Hematopoietic multipotent progenitor cell treated with erythropoietin and hydrocortisone succinate and interleukin-3 and kit ligand, for 17 days (in vitro differentiated cells): ENCODE measurements at places on chromosomes 5 and 9.

- DNase-seq, result no peak
Measured at GRCh38 chr5:114952876-114953275, 216.8 kb downstream of the TRIM36 start.

DNA sequence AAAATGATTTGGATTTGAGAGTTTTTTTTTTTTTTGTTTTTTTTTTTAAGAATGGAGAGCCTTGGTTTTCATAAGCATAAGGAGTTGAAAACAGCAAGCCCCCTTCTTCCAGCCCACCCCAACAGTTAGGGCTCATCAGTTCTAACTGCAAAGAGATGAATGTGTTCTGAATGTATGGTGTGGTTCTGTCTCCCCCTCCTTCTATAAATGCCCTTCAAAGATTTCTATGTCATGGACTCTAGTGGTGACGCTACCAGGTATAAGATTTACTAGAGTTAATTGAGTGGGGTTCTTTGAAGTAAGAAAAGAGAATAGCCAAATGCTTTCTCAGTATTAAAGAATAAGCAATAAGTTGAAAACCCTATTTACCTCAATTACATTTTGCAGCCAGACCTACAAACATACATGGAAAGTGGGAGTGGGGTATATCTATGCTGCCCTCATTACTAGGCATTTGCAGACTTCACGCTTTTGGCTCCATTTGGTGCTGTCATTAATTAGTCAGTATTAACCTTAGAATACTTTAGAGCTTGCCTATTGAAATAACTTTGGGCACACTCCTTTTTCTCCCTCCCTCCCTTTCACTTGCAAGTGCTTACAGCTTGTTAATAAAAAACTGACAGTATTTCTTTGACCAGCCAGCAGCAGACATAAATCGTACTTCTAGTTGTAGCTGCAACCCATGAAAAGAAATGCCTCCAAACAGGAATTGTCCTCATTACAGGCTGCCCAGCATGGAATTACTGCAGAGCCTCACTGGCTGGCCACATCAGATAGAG is 667.2 kb upstream of the ZNF608 start:
- DNase-seq, result no peak

DNA sequence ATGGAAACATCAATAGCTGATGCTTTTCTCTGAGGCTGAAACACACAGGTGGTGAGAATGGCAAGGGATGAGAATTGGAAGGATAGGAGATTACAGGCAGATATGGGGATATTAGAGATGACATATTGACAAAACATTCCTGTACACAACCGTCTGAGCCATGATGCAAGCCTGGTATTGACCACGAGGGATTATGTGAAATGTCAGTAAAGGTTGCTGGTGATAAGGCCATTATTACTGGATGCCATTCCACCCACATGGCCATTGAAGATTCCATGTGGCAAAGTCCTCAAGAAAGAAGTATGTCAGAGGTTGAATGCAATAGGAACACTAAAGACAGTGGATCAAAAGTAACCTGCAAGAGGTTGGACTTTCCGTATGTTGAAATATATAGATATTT is 15.7 kb downstream of the GRAMD2B start:
- no peak for DNase-seq

DNA sequence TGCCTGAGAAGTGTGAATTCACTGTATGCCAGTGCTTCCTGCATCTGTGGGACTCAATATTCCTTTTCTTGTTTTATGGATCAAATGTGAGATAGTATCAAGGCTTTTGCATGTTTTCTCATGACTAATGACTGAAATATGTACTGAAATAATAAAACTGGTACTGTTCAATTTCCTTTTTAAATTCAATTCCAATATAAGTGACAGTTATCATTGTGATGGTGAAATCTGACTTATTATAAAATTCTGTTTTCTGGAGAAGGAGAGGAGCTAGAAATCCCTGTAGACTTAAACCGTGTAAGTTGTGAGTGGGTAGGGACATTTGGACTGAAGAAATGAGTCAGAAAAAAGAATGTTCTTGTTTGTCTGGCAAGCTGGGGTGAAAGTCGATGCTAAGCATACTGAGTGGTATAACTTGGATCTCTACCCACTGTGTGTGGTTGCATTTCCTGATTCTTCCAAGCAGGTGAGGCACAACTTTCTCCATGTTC is 245.2 kb downstream of the EFNA5 start:
- no peak for DNase-seq

- DNase-seq, result no peak
Measured at GRCh38 chr5:17127743-17128231, 89.6 kb upstream of the BASP1 start.

DNA sequence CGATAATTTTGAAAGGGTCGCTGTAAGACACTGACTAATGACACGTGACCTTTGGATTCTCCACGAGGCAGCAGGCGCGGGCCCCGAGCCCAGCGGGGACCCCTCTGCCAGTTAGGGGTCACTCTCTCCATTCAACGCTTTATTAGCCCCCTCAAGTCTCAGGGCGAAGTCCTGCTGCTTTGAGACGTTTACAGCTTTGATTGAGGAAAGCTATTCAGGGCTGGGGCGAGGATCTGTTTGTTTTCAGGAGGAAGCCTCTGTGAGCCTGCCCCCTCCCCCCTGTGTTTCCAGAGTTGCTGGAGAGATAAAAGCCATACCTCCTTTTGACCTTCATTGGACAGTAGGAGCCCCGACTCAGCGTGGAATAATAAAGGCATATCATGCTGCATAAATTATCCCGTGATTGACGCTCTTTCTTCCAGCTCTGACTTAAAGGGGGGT is 31.4 kb upstream of the MSX2 start:
- no peak for DNase-seq

DNA sequence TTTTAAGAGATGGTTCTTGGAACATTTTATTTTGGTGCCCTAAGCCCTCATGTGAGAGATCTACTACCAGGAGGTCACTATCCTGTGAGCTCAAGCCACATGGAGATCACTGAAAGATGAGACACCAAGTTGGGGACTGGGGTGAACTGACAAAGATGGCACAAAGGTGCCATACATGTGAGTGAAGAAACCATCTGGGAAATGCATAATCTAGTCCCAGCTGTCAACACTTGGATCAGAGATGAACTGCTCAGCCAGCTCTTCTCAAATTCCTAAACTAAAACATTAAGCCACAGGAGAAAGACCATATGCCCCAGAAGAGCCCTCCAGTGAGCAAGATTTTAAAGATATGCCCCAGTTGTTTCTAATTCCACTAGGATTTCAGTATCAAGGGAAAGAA is 22.2 kb upstream of the MYOT start:
- no peak for DNase-seq

GRCh38 chr5:162434281-162434680 is 366.7 kb downstream of the GABRG2 start:
- DNase-seq, result no peak

DNA sequence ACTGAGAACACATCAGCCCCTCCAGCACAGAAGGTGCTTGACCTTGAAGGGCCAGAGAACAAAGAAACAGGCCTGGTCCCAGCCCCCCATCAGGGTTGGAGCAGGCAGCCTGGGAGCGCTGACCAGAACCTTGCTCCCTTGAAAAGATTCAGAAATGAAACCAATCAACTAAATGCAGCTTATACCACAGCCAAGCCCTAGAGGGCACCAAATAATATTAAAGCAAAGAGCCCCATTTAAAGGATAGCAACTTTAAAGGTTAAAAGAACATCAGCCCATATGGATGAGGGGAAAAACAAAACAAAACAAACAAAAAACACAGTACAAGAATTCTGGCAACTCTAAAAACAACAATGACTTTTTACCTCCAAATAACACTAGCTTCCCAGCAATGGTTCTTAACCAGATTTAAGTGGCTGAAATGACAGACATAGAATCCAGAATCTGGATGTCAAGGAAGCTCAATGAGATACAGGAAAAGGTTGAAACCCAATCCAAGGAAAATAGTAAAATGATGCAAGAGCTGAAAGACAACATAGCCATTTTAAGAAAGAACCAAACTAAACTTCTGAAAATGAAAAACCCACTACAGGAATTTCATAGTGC is 471.9 kb downstream of the MTRR start:
- no peak for DNase-seq

DNA sequence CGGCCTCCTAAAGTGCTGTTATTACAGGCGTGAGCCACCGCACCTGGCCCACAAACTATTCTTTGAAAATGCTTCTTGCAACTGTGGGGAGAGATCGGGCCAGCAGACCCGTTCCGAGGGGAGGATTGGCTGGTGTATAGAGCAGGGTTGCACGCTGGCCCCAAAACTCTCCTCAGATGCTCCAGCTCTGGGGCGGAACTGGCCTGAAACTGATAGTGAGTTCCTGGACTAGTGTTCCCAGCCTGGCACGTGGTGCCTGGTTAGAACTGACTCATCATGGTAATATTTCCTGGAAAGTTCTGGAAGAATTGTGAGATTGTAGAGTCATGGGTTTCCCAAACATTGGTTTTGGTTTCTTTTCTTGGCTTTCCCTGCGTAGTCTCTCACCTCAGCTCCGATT is 120.5 kb downstream of the FBXL7 start:
- DNase-seq, result no peak

- no peak for DNase-seq
Measured at GRCh38 chr9:135129137-135129695, 41.7 kb downstream of the OLFM1 start.

DNA sequence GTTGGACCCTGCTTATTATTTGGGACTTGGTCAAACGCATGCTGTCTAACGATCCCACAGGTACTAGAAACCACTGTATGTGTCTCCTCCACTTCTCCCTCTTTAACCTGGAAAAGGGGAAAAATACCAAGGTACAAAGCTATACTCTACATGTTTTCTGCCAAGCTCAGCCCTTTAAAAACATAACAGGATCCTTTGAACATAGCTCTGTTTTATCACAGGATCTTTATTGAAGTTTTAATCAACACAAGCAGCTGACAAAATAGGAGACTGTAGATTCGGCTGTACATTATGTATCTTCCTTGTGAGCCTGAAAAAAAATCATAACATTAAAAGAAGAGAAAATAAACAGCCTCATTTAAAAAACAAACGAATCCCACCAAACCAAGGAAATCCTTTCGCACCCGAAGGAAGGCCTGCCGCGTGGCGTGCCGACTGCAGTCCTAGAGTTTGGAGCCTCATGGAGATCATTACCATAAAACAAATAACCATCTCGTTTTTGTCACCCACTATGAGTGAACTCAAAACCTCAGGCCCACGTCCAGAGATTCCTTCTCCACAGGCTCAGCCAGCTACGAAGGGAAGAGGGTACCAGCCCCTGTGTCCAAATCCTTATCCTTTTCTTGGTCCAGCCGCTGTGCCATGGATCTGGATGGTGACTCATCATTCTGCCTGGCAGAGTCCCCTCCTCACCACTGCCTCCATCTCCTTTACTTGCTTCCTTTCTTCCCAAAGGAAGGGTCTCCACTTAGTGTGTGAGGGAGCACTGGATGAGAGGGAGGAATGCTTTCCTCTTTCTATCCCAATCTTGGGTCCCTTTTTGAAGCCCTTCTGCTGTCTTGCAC is 651.1 kb downstream of the CCDC171 start:
- DNase-seq, result no peak

DNA sequence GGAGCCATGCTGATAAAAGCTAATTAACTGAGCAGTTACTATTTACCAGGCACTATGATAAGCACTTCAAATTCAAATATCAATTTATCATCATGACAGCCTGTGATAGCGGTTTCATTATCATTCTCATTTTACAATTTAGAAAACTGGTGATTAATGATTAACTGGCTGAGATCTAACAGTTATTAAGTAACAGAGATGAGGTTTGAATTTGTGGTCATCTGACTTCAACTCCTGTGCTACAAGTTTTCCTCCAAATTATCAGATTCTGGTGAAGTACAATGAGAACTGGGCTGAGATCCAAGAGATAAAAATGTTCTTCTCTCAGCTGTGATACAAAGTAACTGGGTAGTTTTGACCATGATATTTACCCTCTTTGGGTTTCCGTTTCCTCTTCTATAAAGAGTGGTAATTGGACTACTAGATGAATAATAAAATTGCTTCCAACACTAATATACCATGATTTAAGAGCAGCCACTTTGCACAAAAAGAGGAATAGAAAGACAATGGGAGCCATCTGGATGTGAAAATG is 74.5 kb upstream of the CCNG1 start:
- DNase-seq, result no peak

DNA sequence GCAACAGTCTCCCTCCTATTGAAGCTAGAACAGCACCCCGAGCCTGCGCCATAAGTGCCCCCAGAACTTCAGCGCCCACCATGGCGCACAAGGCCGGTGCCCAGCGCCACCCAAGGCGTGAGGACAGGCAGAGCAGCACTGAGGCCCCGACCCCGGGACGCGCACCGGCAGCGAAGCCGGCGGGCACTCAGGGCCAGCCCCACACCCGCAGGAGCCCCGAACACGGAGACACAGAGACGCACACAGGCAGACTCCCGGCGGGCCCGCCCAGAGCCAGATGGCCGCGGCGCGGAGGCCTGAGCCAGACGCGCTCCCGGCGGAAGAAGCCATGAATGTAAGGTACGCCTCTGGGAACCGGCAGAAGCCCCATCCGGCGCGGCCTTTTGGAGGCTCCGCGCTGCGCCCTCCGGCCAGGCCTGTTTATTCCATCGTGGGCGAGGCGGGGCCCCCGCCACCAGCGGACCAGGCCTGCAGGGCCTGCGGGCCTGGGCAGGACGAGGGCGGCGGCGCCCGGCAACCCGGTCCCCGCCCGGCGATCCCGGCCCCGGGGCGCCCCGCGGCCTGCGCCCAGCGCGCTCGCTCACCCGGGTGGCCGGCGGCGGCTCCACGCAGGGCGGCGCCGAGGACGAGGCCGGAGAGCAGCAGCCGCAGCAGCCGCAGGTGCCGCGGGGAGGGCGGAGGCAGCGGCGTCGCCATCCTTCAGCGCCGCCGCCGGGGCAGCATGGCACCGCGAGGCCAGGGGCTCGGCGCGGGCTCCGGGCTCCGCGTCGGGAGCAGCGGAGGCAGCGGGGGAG is 486 bp downstream of the NPDC1 start:
- DNase-seq, result no peak

DNA sequence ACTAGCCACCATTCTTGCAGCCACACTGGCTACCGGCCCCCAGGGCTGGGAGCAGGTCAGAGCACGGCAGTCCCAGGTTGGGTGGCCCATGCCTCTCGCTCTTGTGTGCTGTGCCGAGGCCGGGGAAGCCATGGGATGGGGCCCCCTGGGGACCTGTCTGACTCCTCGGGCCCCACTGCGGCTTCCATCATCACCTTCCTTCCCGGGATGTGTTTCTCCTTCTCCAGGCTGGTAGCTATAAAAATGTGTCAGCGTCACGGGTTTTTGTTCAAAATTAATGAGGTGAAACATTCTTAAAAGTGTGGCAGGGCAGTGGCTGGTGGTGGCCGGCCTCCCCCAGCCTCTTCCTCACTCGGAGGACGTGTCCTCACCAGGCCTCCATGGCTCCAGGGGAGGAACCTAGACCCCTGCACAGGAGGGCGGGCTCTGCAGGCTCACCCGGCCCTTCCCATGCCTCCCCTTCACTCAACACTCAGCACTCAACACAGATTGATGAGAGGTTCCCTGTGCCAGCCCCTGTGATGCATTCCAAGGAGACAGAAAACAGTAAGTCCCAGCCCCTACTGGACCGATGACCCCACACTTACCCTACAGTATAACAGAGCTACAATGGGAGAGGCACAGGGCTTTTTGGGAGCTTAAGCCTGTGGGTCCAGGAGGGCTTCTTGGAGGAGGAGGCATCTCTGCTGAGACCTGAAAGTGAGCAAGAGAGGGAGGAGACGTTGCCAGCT is 43.2 kb downstream of the PTGES start:
- no peak for DNase-seq

- no peak for DNase-seq
Measured at GRCh38 chr5:158758675-158759074, 341.0 kb downstream of the EBF1 start.

GRCh38 chr5:110916381-110917049 is 155.0 kb upstream of the TSLP start:
- DNase-seq, result no peak

- no peak for DNase-seq
Measured at GRCh38 chr9:72012646-72013045, 47.8 kb downstream of the C9orf57 start.

GRCh38 chr5:54595721-54596120 is 78.2 kb downstream of the SNX18 start:
- no peak for DNase-seq
